Cerebellum (tissue), 4 donors: ENCODE measurements at places on chromosomes 7 and 10.
A peak's percentile ranks its signal among the peaks of the same experiment; 100 is the strongest.

DNA sequence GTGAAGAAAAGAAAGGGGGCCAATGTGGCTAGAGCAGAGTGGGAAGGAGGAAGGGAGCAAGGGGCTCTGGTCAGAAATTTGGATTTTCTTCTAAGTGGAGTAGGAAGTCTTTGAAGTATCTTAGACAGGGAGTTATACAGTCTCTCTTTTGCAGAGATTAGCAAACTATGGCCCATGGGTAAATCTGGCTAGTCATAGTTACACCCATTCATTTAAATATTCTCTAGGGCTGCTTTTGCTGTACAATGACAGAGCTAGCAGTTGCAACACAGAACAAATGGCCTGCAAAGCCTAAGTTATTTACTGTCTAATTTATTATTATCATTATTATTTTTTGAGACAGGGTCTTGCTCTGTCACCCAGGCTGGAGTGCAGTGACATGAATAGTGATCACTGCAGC, 10.5 kb upstream of the LAMB4 start:
- no peak for DNase-seq

- DNase-seq, result no peak
Observed at GRCh38 chr7:30430777-30431176, 47.8 kb downstream of the NOD1 start.

GRCh38 chr10:34816501-34817002, 1.5 kb upstream of the PARD3 start:
- DNase-seq, result no peak

DNA sequence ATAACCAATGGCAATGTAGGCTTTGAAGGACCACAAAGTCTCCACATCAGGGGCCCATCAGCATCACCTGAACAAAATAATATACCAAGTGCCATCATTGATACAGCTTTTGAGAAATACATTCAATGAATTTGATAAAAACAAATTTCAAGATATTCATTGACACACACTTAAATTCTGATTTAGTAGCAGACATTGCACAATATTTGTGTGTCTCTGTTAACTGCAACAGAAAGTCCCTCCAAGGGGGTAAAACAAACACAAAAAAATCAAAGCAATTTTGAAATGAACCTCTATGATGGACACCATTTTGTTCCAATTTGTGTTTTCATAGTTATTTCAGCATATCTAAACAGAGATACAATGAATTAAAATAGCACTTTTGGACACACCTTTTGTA, 86.8 kb upstream of the RSU1 start:
- no peak for DNase-seq

DNA sequence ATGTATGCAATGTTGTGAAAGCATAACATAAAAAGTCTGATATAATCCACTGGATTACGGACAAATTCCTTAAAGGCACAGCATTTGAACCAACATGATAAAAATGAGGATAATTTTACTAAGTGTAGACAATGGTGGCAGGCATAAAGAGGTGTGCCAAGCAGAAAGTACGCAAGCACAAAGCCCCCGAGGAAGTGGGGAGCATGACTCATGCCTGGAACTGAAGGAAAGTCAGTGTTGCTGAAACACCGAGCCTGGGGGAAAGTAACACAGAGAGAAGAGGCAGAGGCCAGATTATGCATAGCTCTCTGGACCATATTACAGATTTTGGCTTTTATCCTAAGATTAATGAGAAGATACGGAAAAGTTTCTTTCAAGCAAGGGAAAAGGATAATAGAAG, 490.0 kb upstream of the PHF14 start:
- no peak for DNase-seq

DNA sequence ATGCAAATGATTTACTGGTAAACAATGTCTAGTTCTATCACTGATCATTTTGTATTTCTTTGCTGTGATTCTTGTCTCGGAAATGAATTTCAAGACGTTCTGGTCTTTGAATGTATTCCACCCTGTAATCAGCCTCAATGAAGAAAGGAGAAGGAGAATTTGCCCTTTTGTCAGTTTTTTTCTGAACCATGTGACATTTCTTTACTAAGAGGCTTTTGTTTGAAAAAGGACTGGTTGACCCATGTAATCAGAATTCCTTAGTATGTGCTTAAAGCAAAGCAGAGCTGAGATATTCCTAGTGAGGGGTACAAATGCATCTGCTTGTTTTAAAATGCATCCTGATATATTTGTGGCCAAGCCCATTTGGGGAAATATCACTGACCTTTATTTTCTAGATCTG, 581.6 kb downstream of the ETV1 start:
- no peak for DNase-seq

- DNase-seq, result no peak
Observed at GRCh38 chr10:124142006-124142739, 48.8 kb upstream of the CHST15 start.

- no peak for DNase-seq
Observed at GRCh38 chr7:47407136-47407535, 174.8 kb downstream of the TNS3 start.

- DNase-seq, result peak; percentile 53
Observed at GRCh38 chr7:127677433-127678230, 25.6 kb downstream of the SND1 start.

DNA sequence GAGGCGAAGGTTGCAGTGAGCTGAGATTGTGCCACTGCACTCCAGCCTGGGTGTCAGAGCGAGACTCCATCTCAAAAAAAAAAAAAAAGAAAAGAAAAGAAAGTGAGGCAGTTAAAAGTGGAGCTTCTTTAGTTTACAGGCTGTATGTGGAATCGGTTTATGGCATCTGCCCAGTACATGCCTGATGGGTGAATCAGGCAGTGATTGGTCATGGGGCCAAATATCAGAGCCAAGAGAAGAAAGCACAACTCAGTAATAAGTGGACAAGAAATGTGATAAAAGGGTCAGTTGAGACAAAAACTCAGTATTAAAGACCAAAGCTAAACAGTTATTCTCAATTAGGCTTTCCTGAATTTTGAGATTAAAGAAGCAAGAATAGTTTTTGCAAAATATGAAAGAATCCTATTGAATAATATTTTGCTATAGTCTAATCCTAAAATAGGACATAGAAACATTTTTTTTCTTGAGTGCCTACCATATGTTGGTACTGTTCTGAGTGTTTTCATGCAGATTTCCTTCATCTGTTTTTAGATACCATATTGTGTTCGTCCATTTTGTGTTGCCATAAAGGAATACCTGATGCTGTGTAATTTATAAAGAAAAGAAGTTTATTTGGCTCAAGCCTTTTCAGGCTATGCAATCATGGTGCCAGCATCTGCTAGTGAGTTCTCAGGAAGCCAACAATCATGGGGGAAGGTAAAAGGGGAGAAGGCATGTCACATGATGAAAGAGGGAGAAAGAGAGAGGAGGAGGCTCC, 14.4 kb downstream of the CDC14C start:
- no peak for DNase-seq

- DNase-seq, result no peak
Observed at GRCh38 chr10:89645742-89646172, 715 bp upstream of the PANK1 start.

DNA sequence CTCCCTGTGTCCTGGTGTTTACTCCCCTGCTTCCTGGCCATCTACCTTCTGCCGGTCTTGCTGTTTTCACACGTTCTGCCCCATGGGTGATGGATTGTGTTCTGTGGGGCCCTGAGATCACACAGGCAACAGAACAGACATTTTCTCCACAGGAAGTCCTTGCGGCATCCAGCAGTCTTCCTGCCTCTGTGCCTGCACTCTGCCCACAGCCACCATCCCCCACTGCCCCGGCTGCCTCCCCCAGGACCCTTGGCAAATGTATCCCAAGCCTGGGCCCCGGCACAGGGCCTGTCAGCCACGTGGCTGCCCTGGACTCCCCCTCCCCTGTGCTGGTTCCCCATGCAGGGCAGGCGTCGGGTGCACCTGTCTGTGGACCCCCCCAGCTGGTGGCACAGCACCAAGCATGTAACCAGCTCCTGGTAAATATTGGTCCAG, 184.2 kb downstream of the WDR37 start:
- no peak for DNase-seq

DNA sequence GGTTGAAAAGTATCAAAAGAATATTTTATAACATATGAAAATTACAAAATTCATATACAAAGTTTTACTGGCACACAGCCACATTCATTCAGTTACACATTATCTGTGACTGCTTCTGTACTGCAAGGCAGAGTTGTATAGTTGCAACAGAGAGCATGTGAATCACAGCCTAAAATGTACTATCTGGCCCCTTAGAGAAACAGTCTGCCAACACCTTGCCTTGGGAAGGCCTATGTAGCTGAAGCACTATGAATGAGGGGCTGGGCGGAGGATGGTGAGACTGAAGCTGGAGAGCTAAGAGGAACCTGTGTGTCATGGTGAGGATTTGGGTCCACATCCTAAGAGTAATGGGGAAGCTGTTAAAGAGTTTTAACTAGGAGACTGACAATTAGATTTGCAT, 35.7 kb downstream of the PDZD8 start:
- no peak for DNase-seq

DNA sequence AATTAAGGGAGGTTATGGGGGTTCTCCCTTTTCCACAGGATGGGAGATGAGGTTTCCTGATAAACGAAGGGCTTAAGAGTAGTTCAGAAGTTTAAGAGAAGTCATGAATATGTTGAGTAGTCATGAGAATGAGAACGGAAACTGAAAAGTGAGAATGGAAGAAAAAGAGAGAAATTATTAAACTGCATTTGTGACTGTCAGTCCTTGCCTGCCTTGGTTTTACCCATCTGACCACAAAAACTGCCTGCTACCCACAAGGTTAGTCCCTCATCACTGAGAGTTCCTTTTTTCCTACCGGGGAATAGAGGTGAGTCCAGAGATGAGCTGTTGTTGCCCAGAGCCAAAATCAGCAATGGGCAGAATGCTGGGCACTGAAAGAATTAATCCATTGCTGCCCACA, 174.1 kb upstream of the BET1 start:
- DNase-seq, result no peak

GRCh38 chr10:75034131-75034512, 77.3 kb upstream of the SAMD8 start:
- DNase-seq, result no peak

DNA sequence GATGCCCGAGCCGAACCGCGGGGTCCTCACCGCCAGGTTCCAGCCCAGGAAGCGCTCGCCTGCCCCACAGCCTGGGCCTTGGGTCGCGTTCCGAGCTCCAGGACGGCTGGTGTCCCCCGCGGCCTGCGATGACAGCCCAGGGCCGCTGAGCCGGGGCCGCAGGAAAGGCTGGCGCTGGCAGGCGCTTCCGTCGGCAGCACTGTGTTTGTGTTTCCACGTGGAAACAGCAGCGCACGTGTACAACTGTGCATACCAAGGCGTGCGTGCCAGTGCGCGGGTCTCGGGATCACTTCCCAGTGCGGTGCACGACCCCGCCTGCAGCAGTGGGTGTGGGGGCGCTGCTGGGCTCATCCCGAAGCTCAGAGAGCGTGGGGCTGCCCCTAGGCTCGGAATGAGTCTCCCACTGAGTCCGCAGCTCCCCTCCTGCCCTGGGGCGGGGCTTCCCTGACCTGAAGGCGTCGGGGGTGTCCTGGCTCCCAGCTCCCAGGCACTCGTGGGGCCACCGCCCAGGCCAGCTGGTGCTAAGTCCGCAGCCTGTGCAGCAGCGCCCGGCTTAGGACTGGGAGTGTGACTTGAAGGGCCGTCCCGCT, 17.2 kb downstream of the AP5Z1 start:
- DNase-seq, result no peak

DNA sequence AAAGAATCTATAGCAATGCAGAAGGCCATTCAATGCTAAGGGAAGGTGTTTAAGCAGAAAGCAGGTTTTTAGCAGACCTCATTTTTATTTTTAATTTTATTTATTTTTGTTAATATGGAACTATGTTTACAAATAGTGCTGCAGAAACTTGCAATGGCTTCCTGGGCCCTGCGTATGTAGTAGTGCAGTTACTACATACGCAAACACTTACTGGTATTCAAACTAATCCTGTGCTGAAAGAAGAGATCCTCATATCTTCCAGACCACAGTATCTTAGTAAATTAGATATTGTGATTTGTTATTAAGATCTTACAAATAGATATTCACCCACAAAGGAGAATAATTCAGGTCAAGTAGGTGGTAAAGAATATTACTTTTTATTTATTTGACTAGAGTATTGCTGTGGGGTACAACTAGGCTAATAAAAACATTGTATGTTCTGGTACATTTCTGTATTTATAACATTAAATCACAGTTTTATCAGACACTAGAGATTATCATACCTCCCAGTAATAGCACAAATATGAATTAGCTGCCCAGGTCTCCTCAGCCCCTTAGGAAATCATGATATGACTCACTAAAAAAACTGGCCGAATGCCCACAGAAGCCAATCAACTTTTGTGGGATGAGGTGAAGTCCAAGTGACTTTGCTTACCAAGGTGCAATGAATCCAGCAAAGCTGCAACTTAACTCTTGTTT, 57.6 kb downstream of the RNLS start:
- no peak for DNase-seq

DNA sequence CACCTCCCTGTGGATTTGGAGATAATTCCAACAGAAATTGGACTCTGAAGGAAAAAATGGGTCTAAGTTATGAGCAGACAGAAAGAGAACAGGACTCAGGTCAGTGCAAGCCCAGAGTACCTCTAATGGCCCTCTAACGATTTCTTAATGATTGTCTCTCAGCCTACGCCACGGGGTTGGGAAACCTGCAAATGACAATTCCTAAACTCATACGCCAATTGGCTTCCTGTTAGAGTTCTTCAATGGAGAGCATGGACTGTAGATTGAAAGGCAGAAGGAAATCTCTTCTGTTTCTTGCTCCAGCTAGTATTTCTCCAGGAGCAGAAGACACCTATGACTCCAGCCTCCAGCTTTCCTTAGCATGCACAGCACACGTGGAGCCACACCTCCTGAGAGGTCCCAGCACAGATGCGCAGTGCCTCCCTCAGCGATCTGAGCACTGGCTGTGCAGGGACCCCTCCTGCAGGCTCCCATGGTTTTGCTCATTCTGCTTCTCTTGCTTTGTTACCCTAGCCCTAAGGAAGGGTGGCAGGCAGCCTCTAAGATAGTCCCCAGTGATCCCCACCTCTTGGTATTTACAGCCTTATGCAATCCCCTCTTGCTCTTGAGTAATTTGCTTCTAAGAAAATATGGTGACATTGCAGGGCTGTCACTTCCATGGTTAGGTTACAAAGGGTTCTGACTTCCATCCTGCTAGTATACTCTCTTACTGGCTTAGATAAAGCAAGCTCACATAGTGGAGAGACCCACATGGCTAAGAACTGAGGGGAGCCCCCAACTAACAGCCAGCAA, 30.1 kb downstream of the DENND11 start:
- no peak for DNase-seq

GRCh38 chr7:37927773-37928444, 7.5 kb downstream of the EPDR1 start:
- no peak for DNase-seq

DNA sequence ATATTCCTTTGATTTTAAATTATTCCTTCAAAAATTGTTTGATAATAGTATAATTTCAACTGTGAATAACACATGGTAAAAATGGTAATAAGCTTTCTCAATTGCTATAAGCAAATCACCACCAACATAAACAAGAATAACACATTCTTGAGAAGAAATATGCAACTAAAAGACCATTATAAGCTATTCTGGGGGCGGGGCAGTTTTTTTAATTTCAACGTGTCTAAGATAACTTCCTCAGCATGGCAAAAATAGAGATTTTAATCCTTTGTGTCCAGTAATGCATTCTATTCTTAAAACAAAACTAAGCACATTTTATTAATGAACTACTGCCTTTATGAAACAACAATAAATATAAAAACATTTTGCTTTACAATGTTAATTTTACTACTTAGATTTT, 1.5 kb downstream of the DNAJC12 start:
- DNase-seq, result no peak
